Motor neuron (in vitro differentiated cells): ENCODE measurements at places on chromosomes 16 and 17. TPM values are rescaled to one million over a fixed set of nuclear protein-coding genes. Genes with fewer than 3 reads are reported as not detected.
A peak's percentile ranks its signal among the peaks of the same experiment; 100 is the strongest.

- ATAC-seq = no peak
These were observed 98.0 kb downstream of the SHISA9 start for GRCh38 chr16:12999368-12999767.

DNA sequence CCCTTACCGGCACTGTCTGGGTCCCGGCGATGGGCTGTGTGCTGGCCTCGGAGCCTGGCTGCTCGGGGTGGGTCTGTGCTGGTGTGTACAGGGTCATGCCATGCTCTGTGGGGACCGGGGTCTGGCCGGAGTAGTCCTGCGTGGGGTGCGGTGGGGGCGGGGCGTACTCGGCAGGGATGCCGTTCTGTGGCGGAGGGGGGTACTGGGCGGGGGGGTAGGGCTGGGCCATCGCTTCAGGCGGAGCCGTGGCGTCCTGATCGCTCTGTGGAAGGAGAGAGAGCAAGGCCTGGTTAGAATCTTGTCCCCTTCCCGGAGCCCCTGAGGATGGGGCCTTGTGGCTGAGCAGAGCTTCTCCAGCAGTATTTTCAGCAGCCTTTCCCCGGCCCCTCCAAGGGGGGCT is 40.9 kb downstream of the ENGASE start:
- ATAC-seq = no peak

GRCh38 chr17:79325709-79326430 is 251.2 kb downstream of the ENGASE start:
- peak; percentile 85 for ATAC-seq

- ATAC-seq = no peak
These were observed 21.7 kb upstream of the GOSR2 start for GRCh38 chr17:46901291-46901690.

GRCh38 chr16:23941025-23941424 is 105.2 kb downstream of the PRKCB start:
- ATAC-seq = no peak

- no peak for ATAC-seq
These were observed 25.3 kb downstream of the SPACA3 start for GRCh38 chr17:33016920-33017319.

- no peak for ATAC-seq
These were observed 9.2 kb upstream of the NOS2 start for GRCh38 chr17:27809555-27809954.

- no peak for ATAC-seq
These were observed 51.7 kb upstream of the RPL38 start for GRCh38 chr17:74151551-74152315.

DNA sequence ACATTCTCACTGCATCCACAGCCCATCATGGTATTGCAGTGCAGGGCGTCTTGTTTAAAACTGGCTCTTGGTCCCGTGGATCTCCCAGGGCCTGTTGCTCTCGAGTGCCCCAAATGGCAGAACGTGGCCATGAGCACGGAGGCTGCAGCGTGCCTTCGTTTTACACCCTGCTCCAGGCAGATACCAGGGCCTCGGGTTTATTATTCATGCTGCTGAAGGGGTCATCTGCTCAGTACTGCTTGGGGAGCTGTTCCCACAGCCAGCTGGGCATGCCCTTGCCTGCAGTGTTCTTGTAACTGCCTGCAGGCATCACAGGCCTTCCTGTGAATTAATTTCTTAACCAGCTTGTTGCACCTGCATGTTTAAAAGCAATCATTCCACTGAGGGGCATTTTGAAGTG is 129.7 kb upstream of the CHMP6 start:
- ATAC-seq = peak; percentile 32

DNA sequence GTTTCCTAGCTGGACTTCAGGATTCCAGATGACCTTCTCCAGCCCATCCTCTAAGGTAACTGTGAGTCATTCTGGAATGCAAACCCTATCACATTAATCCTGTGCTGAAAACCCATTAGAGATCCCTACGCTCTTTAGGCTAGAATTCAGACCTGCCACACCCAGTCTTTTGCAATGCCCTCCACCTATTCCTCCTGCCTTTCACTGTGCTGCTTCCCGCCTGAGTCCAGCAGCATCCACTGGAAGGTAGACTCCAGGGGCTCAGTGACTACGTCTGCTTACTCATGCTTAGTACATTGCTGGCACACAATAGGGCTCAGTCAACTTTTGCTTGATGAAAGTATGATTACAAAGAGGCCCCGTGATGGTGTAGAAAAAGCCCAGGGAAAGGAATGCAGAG is 121.1 kb downstream of the SPACA3 start:
- peak; percentile 90 for ATAC-seq

DNA sequence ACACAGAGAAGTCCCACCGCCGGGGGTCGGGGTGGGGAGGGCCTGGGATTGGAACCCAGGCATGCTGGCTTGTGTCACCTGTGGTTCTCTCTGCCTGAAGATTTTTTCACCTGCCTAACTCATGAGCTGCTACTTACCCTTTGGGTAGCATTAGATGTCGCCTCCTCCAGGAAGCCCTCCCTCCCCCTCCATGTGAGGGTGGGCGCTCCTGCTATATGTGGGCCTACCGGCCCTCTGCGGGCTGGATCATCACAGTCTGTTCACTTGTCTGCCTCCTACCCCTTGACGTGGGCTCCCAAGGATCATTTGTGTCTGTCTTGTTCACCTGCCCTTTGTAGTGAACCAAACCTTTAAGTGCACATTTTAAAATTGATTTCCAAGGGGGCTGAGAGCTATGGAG is 106.8 kb downstream of the SEC14L1 start:
- ATAC-seq = no peak

GRCh38 chr17:71115669-71115972 is 946.3 kb downstream of the KCNJ2 start:
- no peak for ATAC-seq

GRCh38 chr16:17887963-17888362 is 417.2 kb upstream of the XYLT1 start:
- ATAC-seq = no peak

GRCh38 chr17:76940738-76941350 is 72.6 kb downstream of the MGAT5B start:
- no peak for ATAC-seq

DNA sequence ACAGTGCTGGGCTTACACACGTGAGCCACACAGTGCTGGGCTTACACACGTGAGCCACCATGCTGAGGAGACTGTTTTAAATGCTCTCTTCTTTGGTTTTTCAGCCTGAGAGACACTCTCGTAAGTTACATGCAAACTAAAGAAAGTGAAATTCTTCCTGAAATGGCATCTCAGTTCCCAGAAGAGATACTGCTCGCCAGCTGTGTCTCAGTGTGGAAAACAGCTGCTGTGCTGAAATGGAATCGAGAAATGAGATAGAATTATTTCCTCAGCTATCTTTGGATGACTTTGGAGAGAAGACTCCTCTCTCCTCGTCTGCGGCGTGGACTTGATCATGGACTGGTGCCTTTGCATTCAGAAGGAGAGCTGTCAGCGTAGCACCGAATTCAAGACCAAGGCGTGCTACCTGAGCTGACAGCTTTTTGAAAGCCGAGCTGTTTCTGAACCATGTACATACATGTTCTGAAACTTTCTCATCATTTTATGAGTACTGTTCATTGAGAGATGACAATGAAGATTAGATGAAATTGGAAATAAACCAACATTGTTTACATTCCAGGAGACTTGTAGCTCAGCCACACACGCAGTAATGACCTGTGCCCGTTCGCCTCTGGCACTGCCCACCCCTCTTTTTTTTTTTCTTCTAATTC is 21.6 kb upstream of the ENDOV start:
- ATAC-seq = no peak

- no peak for ATAC-seq
These were observed 12.4 kb downstream of the AMZ2 start for GRCh38 chr17:68260051-68260762.

DNA sequence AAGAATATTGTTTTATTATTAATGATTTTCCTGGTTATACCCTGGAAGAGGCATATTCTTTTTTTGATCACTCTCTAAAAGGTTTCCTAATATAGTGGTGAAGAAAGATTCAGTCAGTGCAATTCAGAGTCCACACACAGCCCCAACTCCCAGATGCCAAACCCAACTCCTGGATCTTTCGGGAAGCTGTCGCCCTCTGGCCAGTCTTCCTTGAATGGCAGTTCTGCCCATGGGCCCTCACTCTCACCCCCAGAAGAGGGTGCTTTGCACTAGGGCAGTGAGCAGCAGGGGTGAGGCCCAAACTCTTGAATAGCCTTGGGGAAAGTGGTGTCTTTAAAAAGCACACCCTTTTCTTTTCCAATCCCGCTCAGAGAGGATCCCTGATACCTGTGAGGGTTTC is 11.0 kb downstream of the KRT32 start:
- no peak for ATAC-seq

GRCh38 chr17:77329741-77330531 is 189.2 kb downstream of the SEC14L1 start:
- ATAC-seq = no peak

DNA sequence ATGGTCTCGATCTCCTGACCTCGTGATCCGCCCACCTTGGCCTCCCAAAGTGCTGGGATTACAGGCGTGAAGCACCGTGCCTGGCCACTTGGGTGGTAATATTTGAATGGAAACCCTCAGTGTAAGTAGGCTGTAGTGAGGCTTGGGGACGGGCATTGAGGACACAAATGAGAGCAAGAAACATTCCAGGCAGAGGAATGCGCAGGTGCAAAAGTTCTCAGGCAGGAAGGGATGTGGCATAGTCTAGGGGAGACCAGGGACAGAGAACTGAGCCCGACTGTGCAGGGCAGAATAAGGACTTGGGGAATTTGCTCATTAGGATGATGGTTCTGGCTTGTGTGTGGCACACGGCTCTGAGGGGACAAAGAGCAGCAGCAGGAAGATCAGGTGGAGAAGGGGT is 54.8 kb downstream of the GRB2 start:
- no peak for ATAC-seq

DNA sequence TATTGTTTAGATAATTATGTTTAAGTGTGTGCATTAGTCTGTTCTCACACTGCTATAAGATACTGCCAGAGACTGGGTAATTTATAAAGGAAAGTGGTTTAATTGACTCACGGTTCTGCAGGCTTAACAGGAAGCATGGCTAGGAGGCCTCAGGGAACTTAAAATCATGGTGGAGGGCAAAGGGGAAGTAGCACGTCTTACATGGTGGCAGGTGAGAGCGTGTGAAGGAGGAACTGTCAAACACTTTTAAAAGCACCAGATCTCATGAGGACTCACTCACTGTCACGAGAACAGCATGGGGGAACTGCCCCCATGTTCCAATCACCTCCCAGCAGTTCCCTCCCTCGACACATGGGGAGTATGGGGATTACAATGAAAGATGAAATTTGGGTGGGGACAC is 203.5 kb upstream of the GOT2 start:
- ATAC-seq = no peak

DNA sequence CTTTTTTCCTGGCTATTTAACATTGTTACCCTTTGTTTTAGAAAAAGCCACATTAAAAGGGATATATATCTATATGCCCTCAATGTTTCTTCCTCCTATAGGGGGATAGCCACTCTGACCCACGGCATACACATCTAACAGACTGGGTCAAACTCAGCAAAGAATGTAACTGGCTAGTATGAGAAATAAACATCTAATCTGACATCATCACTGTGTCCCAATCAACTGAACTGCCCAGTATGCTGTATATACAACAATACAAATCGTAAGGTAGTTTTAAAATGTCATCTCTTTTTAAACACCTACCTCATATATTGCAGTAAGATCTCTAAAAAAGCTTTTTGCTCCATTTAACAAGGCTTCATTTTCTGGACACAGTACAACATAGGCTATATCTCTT is 39.9 kb upstream of the INTS2 start:
- no peak for ATAC-seq

GRCh38 chr16:28845293-28845692 is 855 bp downstream of the TUFM start:
- ATAC-seq = no peak

GRCh38 chr16:88758227-88758943 is 26.6 kb downstream of the PIEZO1 start:
- ATAC-seq = peak; percentile 68

- no peak for ATAC-seq
These were observed 862 bp downstream of the DCAKD start for GRCh38 chr17:45050481-45051059.

DNA sequence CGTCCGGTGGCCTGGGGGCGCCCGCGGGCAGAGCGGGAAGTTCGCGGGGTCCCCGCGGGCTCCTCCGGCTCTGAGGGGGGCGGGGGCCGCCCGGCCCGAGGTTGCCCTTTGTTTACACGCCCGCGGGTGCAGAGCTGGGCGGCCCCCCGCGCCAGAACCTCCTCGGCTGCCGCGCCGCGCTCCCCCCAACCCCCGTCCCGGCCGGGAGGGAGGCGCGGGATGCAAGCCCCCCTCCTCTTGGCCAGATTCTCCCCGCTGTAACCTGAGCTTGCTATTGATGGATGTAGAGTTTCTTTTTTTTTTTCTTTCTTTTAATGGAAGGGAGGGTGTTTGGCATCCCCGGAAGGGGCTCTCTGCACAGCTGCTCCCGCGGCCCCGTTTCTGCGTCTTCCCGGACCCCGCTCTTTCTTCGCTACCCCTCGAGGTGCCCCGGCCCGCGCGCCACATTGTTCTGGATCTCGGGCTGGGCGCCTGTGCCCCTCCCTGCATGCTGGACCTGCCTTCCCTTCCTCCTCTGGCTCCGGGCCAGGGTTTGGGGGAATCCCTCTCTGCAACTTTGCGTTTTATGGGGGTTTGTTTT is 646 bp downstream of the CBX2 start:
- peak; percentile 48 for ATAC-seq

DNA sequence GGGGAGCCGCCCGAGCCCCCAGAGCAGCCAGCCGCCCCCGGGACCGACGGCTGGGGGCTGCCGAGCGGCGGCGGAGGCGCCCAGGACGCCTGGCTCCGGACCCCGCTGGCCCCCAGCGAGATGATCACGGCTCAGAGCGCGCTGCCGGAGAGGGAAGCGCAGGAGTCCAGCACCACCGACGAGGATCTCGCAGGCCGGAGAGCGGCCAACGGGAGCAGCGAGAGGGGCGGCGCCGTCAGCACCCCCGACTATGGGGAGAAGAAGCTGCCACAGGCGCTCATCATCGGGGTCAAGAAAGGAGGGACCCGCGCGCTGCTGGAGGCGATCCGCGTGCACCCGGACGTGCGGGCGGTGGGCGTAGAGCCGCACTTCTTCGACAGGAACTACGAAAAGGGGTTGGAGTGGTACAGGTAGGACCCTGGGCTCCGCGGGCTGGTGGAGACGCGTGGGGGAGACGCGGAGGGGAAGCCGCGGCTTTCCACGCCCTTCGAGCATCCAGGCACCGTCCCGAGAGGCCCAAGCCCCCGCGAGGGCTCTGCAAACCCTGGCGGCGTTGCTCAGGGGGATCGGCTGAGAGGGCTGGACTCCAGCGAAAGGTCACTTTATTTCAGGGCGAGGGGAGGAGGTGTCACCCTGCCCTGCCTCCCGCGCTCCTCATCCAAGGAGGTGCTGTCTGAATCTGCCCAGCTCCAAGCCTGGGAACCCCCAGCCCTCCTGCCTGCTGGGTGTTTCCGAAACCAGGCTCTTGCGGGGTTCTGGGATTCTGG is 1.2 kb downstream of the HS3ST4 start:
- peak; percentile 46 for ATAC-seq

Gene SPNS3
- total RNA-seq = 0.57 and 0.67 TPM in 2 replicates

Gene TAX1BP3
- total RNA-seq = 19.2 and 19.4 TPM in 2 replicates

Gene ZP2
- total RNA-seq = 0.23 TPM in 1 of 2 replicates, not detected in the other

Gene ZFP3
- 0.22 and 0.31 TPM in 2 replicates for total RNA-seq

Gene OVCA2
- 26.7 and 28.5 TPM in 2 replicates for total RNA-seq

Gene TUFM
- total RNA-seq = 250 and 268 TPM in 2 replicates

Gene HOXB1
- 0.71 and 0.74 TPM in 2 replicates for total RNA-seq

Gene HEATR9
- total RNA-seq = 0.18 and 0.42 TPM in 2 replicates
